DMS79 treated with DMSO at 0.1 percent for 48 hours (cell line): ENCODE measurements at places on chromosomes 1 and 21.
A peak's percentile ranks its signal among the peaks of the same experiment; 100 is the strongest.

DNA sequence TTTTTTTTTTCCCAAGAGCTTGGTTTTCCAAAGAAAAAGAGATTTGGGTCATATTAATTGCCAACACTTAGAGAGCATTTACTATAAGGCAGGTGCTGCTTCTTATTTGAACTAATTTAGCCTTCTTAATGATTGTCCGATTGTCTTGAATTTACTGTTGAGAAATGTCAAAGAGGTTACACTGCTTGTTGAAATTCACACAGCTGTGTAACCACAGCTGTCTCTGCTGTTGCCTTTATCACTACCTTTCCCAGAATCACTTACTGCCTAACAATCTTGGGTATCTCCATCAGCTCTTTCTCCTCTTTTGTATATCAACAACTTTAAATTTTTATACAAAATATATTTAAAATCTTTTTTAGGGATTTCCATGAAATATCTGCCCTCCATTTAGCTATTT is 115.6 kb downstream of the UCHL5 start:
- DNase-seq: no peak

DNA sequence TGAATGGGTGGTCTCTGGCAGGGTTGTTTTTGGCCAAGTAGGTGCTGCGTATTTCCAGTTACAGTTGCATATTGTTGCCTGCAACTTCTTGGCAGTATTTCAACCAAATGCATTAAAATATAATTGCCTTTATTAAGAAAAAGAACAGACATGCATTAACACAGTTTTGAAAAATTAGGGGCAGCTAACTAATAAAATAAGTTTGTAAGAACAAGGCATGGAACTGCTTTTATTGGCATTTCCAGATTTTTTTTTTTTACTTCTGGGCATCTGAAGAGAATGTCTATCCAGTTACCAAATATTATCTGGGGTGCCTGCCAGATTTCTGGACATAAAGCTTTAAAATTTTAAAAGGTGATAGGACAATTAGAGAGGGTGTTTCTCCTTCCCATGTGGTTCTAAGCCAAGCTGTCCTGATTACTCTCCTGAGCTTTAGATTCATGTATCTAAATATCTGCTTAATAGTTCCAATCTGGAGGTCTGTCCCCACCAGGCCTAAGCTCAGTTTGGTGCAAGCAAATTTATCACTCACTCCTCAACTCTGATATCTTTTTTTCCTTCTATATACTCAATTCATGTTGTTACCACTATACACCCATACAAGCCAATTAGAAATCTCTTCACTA is 553.3 kb upstream of the USP24 start:
- DNase-seq: no peak

DNA sequence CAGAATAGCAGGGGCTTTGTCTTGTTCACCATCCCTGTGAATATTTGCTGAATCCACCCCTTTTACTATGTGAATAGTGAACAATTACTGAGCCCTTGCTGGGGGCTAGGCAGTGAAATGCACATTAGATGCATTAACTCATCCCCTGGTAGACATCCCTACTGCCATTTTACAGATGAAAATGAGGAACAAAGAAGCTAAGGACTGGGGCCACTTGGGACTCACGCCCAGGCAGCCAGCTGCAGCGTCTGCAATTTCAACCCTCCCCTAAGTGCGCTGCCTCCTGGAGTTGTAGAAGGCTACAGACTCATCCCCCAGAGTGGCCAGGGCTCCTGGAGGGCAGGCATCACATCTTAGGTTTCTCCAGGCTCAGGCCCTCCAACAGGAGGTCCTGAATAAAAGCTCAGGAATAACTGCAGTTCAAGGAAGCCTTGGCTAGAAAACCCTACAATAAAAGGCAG is 31.6 kb downstream of the CAPZB start:
- no peak for DNase-seq

- no peak for DNase-seq
These were observed 37.2 kb downstream of the ATP2B4 start for GRCh38 chr1:203663821-203664220.

- no peak for DNase-seq
These were observed 100.6 kb downstream of the SPAG17 start for GRCh38 chr1:118084400-118084799.

- DNase-seq: peak; percentile 58
These were observed 7.5 kb upstream of the ZNF648 start for GRCh38 chr1:182069028-182069466.

DNA sequence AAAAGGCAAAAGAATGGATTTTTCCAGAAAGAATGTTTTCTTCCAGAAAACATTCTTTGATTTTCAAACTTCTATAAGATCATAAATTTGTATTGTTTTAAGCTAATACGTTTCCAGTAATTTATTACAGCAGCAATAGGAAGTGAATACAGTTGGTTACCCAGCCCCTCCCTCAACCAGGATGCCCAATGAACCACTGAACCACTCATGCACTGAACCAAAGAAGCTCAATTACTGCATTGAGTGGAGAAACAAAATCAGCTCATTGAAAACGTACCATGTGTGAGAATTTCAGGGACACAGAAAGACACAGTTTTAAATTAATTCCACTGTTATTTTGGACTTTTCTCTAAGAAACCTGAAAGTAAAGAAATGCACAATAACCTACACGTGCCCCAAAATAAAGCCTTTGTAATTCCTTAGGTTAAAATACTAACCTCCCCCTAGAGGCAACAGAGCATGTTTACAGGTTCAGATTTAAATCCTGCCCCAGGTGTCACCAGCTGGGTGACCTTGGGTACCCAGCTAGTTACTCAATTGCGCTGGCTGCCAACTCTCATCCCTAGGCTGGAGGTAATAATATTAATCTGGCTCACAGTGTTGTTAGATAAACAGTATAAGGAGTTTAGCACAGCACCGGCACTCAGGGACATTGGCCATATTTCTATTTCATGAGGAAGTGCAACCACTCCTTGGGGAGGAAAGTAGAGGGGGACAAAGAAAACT is 111.7 kb downstream of the NMNAT2 start:
- peak; percentile 67 for DNase-seq

GRCh38 chr1:167427848-167428247 is 90.5 kb downstream of the CD247 start:
- DNase-seq: peak; percentile 14

- no peak for DNase-seq
These were observed 5.3 kb downstream of the ADIPOR1 start for GRCh38 chr1:202952818-202953217.

DNA sequence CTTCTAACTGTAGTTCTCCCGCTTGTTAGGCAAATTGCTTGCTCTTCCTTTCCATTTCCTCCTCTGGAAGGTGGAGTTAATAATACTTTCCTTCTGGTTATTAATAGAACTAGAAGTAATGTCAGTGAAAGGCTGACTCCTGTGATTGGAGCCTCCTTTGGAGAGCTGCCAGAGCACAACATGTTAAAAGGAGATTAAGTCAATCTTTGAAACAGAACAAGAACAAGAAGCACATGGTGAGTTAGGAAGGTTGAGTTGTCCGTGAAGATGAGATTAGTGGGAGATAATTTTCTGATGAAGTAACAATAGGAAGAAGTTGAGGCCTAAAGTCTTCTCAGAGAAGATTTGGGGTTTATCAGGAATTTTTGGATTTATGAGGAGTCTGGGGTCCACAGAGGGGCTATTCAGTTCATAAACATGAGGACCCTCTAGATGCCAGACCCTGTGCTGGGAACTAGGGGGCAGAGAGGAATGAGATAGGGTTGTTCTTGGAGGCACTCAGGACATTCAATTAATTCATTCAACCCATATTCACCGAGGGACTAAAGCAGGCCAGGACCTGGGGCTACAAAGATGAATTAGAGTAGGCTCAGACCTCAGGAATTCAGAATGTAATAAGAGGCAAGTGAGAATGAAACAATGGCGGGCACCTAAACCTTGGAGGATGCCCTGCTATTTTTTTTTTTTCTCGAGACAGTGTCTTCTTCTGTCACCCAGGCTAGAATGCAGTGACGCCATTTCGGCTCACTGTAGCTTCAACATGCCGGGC is 40.7 kb upstream of the DHCR24 start:
- no peak for DNase-seq

GRCh38 chr1:233505130-233505529 is 108.8 kb upstream of the KCNK1 start:
- no peak for DNase-seq

DNA sequence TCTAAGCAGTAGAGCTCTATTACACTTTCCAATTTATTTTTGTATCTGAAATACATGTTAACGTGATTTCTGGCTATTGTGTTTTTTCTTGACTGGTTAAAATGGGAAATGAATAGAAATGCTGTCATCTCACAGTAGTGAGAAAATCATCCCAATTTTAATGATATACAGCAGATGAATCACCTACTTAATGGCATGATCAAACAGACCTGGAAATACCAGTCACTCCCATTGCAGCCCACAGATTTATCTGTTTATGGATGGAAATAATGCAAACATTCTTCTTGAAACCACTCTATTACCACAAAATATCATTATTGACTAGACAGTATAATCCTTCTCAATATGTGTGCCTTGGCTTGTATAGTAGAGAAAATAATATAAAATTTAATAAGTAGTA is 497.8 kb upstream of the ADAMTS5 start:
- DNase-seq: no peak
